Chondrocyte (in vitro differentiated cells): ENCODE measurements at places on chromosomes 13 and 19.

DNA sequence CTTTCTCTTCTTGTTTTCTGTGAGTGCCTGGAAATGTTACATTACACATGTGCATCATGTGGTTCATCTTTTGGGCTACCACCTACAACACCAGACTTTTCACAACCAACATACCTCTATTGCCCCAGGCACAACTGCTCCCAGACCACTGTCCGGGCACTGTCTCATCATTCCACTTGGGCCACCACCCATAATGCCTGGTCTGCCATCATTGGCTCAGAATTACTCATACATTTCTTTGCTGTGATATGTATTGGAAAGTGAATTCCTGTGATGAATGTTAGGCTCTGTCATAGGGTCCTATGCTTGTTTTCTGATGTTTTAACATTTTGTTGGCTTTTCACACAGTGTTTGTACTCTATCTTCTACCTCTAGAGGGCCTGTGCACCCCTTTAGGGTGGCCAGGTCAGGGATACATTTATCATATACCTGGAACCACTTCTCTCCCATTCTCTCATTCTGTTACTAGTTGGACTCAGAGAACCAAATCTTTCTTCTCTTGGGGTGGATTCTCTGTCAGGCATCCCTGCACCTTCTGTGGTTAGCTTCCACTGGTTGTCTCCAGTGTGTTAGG, 172.8 kb downstream of the NHLRC3 start:
- no peak for DNase-seq

DNA sequence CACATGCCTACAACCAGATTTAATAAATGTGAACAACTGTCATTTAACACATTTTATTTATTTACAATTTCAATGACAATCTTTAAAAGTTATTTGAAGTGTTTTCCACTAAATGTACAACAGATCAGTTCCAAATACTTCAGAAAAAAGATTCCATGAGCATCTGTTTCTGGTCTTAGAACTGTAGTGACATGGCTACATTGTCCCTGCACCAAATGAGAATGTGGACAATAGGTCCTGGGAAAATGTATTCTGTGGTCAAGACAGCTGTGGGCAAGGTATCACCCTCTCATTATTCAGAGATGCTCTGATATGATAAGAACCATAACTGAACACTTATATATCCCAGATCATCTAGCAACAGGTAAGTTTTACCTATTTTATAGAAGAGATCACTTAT, 43.7 kb downstream of the ELF1 start:
- no peak for DNase-seq

DNA sequence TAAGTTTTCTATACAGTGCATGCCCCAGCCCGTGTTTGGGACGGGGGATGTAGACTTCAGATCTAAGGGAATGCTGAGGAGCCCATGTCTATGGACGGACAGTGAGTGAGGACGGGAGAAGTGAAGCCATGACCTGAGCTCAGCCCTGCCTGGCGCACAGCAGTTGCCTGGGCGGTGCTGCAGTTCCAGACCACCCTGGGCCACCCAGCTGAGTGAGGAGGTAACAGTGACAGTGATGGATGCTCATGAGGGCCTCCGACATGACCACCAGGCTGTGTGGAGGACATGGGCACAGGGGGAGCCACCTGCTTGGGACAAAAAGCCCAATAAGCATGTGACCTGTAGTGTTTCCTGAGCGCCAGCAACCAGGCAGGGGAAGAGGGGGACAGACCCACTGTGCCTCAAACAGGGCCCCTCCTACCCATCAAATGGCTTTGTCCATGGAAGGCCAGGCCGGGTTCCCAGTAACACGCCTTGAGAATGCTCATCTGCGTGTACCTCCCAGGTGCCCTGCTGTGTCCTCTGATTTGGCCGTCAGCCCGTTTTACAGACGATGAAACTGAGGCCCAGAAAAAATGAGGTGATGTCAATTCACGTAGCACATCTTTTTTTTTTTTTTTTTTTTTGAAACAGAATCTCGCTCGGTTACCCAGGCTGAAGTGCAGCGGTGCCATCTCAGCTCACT, 22.6 kb downstream of the NOSIP start:
- no peak for DNase-seq

DNA sequence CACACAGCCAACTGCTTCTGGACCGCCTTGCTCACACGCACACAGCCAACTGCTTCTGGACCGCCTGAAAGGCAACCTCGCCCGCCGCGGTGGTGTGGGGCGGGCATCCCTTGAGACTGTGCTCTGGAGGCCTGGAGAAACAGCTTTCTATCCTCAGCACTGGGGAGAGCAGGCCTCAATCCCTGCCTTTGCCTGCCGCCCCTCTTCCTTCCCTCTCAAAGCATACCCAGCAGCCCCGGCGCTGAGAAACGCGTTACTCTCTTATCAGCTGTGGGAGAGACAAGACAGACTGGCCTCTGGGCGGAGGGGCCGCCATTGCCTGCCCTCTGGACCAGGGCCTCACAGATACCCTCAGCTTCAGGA, 2.9 kb downstream of the LIPE start:
- DNase-seq: peak; percentile 73

DNA sequence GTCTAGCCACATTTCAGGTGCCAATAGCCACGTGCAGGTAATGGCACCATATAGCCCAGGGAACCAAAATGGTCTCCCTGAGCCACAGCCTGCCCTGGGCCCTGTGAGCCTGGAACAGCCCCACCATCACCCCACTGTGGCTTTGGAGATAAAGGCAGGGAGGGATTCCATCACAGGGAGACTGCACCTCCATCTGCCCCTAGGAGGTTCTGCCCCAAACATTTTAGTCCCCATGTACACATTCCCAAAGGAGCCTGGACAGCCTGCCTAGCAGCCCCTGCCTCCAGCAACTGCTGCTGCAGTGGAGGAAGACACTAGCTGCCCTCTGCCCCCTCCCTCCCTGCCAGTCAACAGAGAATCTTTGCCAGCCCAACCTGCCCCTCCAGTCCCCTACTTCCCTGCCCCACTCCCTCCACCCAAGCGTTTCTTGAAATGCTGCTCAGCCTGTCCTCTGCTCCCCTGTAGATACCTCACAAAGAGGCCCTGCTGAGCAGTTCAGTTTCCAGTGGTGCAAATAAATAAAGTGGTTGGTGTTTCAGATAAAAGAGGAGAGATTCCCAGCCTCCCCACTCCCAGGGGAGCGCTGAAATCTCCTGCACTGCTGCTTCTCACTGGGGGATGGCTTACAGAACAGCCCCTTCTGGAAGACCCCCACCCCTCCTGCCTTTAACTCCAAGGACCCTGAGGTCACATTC, 921.8 kb downstream of the UQCRFS1 start:
- DNase-seq: no peak

GRCh38 chr19:5492635-5493409, 37.6 kb downstream of the ZNRF4 start:
- no peak for DNase-seq

DNA sequence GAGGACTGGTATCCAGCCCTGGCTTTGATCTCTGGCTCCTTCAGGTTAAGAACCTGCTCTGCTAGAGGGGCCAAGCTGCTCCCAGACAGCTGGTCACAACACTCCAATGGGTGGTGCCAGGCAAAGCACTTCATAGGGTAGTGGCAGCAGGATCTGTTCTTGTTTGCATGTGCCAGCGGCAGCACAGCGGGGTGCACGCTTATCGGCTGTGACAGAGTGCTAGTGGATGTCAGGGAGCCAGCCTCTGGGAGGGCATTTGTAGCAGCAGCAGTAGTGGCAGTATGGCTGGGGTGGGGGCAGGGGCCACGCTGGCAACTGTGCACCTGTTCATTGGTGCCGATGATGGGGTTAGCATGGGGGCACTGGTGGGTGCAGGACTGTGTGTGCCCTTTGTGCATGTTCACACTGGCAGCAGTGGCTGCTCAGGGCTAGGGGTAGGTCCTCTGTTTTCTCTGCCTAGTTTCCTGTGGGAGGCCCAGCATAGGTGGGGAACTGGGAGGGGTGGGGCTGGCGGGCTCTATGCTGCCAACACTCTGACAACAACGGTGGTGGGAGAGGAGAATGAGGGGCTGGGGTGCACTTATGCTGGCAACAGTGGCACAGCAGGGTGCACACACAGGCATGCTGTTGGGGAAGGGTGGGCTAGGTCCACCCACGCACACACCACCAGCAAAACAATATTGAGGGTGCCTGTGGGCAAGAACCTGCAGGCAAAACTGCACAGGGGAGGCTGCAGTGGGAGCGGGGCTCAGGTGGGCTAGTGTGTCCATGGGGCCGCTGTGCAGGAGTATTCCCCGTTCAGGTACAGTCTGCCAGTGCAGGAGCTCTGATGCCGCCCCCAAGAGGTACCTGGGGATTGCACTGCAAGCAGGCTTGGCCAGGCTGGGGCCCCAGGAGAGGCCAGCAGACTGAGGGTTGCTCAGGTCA, 19.3 kb downstream of the AP1M1 start:
- DNase-seq: no peak

GRCh38 chr19:17873786-17874757, 2.3 kb downstream of the SLC5A5 start:
- no peak for DNase-seq

DNA sequence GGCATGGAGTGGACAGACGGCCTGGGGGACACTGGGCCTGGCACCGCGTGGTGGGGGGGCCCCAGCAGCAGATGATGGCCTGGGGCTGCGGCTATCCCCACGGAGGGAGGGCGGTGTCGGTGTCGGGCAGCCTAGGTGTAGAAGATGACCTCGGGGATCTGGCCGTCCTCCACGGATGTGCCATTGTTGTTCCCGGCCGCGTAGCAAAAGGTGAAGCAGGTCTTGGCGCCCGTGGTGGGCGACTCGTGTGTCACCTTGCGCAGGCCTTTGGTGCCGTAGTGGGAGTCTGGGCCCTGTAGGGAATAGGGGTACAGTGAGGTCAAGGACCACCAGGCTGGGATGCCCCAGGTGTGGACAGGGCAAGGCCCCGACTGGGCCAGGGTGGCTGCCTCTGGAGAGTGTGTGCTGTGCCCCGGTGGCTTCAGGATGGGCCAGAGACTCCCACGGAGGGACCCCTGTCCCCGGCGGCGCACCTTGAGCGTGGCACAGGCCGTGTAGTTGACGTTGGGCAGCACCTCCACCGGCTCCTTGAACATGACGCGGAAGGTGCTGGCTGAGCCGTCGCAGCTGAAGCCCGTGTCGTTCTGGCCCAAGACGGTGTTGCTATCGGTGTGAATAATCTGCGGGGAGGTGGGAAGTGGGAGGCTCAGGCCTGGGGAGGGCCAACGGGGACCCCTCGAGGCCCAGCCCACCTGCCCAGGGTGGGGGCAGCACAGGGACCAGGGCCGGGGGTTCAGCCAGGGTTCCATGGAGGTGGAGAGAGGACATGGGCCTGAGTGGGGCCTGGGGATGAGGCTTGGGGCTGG, 29.0 kb downstream of the BTBD2 start:
- DNase-seq: no peak

GRCh38 chr13:97194479-97194878, 27.7 kb upstream of the MBNL2 start:
- no peak for DNase-seq

DNA sequence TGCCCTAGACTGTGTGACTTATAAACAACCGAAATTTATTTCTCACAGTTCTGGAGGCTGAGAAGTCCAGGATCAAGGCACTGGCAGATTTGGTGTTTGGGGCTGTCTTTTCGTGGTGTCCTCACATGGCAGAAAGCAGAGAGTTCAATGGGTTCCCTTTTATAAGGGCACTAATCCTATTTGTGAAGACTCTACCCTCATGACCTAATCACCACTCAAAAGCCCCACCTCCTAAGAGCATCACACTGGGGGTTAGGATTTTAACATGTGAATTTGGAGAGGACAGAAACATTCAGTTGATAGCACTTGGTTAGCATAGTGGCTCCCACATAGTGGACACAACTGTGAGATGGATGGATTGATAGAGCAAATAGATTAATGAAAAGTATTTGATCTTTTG, 21.5 kb upstream of the GPR18 start:
- no peak for DNase-seq

DNA sequence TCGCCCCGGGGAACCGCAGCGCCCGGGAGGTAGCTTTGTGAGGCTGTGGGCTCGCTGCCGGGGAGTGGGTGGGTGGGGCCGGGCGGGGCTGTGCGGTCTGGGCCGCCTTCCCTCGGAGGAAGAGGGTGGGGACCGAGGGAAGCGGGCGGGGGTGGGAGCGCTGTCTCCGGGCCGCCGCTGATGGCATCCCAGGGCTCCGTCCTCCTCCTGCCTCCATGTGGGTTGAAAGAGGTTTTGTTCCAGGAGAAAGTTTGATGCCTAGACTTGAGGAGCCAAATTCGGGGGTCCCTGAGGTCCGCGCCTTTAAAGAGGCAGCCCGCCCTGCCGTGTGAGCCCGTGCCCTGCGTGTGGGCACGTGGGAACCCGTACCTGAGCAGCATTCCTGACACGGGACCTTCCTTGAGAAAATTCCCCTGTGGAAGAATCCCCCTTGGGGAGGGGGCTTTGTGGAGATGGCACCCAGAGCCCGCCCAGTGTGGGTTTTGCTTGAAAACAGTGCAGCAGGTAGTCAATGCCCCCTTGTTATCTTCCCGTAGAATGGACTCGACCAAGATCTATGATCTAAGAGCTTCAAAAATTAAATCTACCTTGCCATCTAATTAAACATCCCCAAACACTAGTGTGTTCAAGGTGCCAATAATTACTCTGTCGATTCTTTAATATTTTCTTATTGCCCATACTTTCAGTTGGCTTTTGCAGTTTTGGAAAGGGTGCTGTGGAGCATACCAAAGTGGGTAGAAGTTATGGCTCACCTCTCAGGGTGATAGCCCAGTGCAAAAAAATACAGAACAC, 107.8 kb downstream of the RXFP2 start:
- no peak for DNase-seq

DNA sequence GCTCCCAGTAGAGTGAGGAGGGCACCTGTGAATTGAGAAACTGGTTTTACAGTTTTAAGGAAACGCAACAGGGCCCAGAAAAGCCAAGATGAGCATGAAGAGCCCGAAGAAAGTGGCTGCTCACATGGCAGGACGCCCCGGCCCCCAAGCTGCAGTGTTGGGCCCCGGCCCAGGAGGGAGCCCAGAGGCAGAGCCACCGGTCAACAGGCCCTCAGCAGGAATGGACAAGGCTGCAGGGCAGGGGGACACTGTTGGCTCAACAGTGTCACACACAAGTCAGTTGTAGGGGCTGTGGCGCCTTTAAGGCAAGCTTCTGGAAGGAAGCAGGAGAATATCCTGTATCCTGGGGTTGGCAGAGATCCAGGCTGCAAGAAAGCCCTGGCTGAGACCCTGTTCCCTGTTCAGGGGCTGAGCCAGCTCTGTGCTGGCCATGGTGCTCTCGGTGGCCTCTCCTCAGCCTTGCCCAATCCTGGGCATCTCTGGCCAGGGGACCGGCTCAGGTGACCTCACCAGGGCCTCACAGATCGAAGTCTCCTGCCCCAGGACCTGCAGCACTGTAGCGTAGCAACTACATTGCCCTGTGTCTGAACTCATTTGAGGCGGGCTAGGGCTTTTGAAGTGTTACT, 28.0 kb downstream of the UPF1 start:
- DNase-seq: no peak

DNA sequence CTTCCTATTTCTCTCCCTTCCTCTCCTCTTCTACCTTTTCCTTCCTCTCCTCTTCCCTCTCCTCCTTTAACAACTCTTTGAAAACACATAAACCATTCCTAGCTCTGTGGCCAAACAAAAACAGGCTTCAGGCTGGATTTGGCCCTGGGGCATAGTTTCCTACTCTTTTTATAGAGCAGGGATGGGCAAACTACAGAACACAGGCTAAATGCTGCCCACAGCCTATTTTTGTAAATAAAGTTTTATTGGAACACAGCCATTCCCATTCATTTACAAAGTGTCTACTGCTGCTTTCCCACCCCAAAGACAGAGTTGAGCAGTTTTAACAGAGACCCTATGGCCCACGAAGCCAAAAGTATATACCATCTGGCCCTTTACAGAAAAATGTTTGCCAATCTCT, 35.4 kb downstream of the LHFPL6 start:
- no peak for DNase-seq
